ENCODE measurements at places on chromosomes 3 and 15.

DNA sequence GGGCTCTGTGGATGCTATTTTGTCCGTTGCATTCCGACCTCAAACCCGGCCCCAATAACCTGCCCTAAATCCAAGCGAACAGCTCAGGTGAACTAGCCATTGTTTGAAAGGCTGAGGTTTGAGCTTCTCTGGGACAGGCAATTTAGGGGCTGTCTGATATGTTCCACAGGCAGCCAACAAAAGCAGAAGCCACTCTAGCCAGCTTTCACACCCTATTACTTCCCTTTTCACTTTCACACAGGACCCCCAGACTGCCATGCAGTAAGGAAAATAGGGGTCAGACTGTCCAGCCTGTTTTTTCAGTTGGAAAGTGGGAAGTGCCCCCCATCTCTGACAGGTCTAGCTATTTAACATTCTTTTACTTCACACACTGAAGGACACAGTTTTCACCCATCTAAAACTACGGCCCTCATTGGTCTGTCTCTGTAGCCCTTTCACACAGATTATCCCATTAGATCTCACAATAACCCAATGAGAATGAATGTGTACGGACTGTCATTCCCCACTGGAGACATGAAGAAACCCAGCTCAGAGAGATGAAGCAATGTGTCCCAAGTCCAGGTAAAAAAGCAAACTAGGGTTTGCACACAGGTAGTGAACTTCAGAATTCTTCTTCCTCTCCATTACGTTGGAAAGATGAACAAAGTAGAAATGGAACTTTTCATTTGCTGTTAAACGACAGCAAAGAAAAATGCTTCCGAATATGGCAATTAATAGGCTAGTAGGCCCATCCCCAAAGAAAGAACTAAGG lies 1.9 kb downstream of the CCDC12 start:
- no peak for DNase-seq

- DNase-seq = no peak
Measured at GRCh38 chr3:20563251-20563650, 377.2 kb upstream of the SGO1 start.

GRCh38 chr3:87126321-87126720 lies 100.8 kb upstream of the CHMP2B start:
- DNase-seq = no peak

DNA sequence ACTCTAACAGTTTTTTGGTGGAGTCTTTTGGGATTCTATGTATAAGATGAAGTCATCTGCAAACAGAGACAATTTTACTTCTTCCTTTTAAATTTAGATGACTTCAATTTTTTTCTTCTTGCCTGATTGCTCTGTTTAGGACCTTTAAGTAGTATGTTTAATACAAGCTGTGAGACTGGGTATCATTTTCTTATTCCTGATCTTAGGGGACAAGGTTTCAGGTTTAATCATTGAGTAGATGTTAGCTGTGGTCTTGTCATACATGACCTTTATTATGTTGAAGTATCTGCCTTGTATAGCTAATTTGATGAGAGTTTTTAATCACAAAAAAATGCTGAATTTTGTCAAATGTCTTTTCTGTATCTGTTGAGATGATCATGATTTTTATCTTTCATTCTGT lies 20.6 kb downstream of the GRM2 start:
- no peak for DNase-seq

DNA sequence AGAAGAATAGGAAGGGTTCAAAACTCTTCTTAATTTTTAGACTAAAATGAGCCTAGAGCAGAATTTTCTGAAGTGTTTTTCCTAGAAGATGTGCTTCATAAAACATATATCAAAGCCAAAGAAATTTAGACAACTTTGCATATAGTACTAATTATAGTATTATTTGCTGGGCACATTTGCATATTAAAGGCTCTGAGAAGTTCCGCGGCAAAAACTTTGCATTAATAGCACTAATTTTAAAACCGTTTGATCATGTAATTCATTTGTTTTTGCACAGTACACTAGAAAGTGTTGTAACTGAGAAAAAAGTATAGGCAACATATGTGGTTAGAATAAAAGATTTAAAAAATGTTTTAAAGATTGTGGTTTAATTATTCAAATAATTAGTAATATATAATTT lies 412.0 kb upstream of the NR2F2 start:
- DNase-seq = no peak

DNA sequence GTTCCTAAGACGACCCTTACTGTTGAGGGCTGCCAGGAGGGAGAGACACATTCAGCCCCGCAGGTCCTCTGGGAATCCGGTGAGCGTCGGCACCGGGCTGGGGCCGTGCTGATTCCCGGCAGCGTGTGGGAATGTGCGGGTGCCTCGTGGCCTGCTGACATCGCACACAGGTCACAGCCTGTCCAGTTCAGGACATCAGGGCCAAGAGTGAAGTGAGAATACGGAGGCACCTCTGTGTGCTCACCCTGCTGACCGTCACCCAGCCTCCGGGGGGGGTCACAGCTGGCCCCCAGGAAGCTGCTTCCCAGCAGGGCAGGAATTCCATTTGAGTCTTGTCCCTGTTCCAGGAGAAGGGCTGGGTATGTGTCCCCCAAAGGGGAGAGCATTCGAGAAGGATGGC lies 53.6 kb downstream of the PGPEP1L start:
- no peak for DNase-seq

GRCh38 chr15:35674873-35675781 lies 129.2 kb upstream of the DPH6 start:
- no peak for DNase-seq

Data from GM12892 (cell line).